ENCODE measurements at places on chromosomes 4 and X.
A peak's percentile ranks its signal among the peaks of the same experiment; 100 is the strongest.

DNA sequence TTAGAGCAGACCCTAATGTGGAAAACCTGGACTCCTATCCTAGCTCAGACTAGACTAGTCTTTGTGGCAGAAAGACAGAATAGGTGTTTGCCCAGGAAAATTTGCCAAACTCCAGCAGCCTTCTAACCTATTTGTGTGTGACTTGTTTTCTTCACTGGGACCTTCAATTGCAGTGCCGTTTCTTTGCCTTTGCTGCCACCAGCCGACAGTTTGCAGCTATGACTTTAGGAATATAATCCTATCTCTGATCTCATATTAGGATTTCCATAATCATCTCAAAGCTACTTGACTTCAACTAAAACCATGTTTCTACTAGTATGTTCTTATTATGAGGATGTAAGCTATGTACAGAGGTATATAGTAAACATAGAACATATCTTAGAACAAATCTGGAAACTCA lies 60.2 kb upstream of the PGAM4 start:
- DNase-seq: no peak

GRCh38 chrX:21657318-21658151 lies 595 bp downstream of the KLHL34 start:
- peak; percentile 10 for DNase-seq

GRCh38 chr4:108937066-108937465 lies 174.2 kb upstream of the ETNPPL start:
- no peak for DNase-seq

- no peak for DNase-seq
These were observed 228.1 kb downstream of the ARHGAP24 start for GRCh38 chr4:85703096-85703495.

DNA sequence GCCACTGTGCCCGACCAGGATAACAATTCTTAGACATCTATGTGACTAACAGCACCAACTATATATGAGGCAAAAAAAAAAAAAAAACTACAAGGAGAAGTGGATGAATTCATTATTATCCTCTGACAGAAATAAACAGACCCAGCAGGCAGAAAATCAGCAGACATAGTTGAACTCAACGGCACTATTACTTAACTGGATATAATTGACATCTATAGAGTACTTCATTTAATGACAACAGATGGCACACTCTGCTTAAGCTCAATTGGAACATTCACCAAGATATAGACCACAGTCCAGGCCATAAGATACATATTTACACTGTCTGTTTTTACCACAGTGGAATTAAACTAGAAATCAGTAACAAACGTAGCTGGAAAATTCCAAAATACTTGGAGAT lies 13.3 kb downstream of the CLDN22 start:
- DNase-seq: no peak

DNA sequence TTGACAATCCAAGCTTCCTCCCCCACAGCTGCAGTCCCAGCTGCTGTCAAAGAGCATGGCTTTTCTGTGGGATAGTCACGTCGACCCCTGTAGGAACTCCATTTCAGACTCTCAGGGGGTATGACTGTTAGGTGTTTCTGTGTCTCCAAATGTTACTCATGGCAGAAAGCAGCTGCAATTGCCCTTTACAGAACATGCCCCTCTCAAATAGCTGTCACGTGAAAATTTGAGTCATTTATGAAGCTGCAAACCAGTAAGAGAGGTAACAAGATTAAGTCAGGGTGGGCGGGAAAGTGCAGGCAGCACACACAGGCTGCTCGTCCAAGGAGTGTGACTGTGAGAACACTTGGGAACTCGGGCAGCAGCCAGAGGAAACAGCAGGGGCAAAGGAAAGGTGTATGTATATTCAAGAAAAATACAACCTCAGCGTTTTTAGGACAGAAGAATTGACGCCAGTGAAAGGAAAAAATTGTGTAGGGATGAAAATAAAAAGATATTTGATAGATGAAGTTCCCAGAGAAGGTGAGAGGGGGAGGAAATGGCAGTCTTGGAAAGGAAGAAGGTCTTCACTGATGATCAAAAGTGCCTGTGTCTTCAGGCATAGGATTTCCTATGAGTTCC lies 66.5 kb upstream of the TMEM184C start:
- no peak for DNase-seq

- no peak for DNase-seq
These were observed 27.3 kb downstream of the SH3BGRL start for GRCh38 chrX:81229229-81229628.

GRCh38 chrX:63656871-63657580 lies 128.0 kb downstream of the ARHGEF9 start:
- DNase-seq: no peak

GRCh38 chr4:4388836-4389575 lies 2.1 kb downstream of the NSG1 start:
- no peak for DNase-seq

DNA sequence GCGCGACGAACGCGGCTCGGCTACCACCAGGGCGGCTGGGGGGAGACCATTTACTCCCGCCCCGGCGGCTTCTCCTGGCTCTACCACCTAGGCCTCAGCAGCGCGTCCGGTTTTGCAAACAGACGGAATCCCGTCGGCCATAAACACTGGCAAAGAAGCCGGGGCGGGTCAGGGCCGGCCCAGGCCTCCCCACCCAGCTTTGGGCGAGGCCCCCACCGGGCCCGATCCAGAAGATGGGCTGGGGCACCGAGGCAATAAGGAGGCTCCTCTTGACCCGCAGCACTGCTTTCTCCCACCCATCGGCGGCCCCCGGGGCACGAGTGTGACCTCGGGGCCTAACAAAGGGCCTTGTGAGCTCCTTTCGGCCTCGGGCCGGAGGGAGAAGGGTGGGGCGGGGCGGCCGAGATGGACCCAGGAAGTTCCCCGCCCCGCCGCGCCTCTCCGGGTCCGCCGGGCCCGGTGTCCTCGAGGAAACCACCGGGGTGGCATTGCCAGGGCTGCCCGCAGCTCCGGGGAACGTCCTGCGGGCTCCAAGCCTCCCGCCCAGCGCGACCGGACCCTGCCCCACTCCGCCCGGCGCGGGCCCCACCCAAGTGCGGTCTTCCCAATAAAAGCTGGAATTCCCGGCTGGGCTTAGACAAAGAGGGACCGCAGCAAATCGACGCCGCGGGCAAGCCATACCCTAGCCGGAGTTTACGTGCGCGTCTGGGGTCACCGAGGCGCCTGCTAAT lies 5.9 kb downstream of the BCOR start:
- no peak for DNase-seq

DNA sequence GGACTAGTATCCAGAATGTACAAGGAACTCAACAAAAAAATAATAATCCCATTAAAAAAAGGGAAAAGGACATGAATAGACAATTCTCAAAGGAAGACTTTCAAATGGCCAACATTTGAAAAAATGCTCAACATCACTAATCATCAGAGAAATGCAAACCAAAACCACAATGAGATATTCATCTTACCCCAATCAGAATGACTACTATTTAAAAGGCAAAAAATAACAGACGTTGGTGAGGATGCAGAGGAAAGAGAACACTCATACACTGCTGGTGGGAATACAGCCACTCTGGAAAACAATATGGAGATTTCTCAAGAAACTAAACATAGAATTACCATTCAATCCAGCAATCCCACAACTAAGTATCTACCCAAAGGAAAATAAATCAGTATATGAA lies 133.1 kb downstream of the KDR start:
- DNase-seq: no peak

GRCh38 chr4:74534936-74535335 lies 90.0 kb downstream of the AREG start:
- no peak for DNase-seq

DNA sequence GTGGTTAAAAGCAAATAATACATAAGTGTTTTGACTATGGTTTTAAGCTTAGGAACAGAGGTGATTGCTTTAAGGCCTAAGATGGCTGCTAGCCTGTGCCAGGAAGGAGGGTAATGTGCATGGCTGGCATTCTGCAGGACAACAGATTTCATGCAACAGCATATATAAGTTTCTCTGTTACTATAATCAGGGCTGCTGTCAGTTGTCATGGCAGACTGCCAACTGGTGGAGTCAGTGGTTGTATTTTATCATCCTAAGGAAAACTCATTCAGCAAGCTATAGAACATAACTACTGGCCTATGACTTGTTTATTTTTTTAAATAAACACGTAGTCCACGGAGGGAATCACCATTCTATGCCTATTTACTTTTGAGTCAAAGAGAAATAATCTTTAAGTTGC lies 77.7 kb upstream of the DCAF8L1 start:
- no peak for DNase-seq

- DNase-seq: no peak
These were observed 9.8 kb upstream of the BCOR start for GRCh38 chrX:40107291-40108161.

DNA sequence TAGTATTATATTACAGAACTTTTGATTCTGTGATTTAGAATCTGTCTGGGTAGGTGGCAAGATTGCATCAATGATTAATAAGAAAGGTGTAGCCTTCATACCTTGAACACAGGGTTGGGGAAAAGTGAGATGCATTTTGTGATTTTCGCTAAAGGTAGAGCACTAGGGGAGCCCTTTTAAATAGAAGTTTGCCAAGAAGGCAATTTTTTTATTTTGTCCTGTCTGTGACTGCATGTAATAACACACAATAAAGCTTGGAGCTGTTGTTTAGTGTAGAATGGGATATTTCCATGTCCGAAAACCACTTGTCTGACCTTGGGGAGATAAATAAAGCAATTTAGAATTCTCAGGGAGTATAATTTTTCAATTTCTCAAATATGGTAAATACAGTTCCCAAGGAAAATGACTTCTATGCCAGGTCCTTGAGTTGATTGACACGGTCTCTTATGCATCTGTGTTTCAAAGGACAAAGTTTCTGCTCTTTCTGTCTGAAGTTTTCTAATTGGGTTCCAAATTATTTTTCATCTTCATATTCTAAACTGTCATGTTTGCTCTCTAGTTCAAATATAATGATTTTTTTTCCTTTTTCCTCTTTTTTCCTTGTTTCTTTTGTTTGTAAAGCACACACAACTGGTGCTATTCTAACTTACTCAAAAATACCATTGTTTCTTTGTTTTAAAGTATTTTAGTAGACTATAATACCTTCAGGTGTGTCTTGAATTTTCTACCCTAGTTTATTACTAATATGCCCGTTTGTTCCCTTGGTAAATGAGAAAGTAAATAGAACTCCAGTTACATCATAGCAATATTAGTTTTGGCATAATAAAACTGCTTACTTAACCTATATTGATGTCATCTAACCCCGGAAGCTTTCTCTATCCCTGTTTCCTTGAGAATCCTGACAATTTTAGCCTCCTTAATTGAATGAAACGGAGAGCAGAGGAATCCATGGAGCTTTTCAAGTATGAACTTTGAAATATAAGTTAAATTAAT lies 87.8 kb upstream of the BMPR1B start:
- DNase-seq: no peak

GRCh38 chr4:182589100-182589499 lies 328.1 kb downstream of the DCTD start:
- DNase-seq: no peak

DNA sequence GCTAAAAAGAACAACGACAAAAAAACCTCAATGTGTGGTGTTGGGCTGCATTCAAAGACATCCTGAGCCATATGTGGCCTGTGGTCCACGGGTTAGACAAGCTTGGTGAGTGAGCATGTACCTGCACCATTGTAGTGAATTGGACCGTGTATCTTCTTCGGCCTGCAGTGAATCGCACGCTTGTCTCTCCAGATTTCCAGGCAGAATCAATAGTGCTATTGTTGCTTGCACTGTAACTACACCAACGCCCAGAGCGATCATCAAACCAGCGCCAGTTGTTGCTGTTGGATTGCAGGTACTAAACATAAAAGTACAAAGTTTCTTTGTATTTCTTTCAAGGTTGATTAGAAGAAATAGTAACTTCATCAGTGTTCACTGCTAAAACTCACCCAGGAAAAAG lies 101.6 kb downstream of the HUWE1 start:
- no peak for DNase-seq

GRCh38 chrX:38268011-38268410 lies 47.3 kb upstream of the SRPX start:
- DNase-seq: no peak

GRCh38 chr4:128284317-128284716 lies 3.3 kb downstream of the PGRMC2 start:
- no peak for DNase-seq

GRCh38 chr4:22502895-22503814 lies 12.7 kb downstream of the ADGRA3 start:
- no peak for DNase-seq

DNA sequence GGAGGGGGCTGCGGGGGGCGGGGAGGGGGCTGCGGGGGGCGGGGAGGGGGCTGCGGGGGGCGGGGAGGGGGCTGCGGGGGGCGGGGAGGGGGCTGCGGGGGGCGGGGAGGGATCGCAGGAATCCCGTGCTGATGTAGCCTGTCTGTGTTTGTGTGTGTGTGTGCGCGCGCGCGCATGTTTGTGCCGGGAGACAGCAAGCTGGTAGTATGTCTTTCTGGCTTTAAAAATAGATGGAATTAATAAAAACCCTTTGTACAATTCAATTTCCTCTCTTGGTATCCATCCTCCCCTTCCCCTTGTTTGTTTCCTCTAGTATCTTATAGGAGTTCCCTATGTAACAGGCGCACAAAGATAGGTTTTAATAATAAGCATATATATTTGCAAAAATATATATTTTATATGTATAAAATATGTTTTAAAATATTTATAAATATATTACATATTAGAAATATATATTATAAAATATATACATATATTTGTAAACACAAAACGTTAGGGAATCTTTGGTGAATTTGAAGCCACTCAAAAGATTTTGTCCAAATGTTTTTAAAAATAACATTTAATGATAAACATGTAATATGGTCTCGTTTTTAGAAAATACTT lies 782 bp downstream of the ARHGAP24 start:
- no peak for DNase-seq

- peak; percentile 9 for DNase-seq
These were observed 28.4 kb downstream of the GAGE1 start for GRCh38 chrX:49627086-49627777.

GRCh38 chr4:142083264-142083663 lies 446.9 kb downstream of the IL15 start:
- DNase-seq: no peak

DNA sequence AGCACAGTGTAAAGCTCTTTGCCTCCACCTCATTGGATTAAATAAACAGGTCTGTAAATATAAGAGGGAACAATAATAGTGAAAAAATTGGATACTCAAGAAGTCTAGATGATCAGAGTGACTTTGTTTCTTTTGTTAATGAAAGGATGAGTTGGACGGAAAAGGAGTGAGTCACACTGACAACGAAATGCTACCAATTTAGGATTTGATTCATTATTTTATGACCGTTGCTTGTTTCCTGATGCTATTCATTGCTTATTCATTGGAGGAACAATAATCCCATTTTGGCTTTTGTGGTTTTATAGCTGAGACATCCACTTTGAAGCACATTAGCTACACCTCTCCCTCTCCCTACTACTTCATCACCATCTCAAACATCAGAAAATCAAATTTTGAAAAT lies 74.4 kb upstream of the DYNLT3 start:
- DNase-seq: no peak

DNA sequence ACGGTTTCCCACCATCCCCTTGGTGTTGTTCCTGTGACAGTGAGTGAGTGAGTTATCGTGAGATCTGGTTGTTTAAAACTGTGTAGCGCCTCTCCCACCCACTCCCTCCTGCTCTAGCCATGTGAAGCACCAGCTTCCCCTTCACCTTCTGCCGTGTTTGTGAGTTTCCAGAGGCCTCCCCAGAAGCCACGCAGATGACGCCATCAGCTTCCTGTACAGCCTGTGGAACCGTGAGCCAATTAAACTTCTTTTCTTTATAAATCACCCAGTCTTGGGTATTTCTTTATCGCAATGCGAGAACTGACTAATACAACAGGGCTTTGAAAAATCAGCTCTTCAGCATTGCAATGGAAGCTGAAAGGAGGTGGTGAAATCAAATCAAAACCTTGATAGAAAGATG lies 50.0 kb downstream of the FGFBP1 start:
- no peak for DNase-seq

Data from CD4-positive, alpha-beta T cell treated with Interleukin-10 for 1 hour (primary cell).